ENCODE measurements at places on chromosomes 11 and 22. TPM values are rescaled to one million over a fixed set of nuclear protein-coding genes. Genes with fewer than 3 reads are reported as not detected.

TTLL8 gene
- polyA plus RNA-seq = not detected

APOA4 gene
- polyA plus RNA-seq = 0.05 TPM

DNA sequence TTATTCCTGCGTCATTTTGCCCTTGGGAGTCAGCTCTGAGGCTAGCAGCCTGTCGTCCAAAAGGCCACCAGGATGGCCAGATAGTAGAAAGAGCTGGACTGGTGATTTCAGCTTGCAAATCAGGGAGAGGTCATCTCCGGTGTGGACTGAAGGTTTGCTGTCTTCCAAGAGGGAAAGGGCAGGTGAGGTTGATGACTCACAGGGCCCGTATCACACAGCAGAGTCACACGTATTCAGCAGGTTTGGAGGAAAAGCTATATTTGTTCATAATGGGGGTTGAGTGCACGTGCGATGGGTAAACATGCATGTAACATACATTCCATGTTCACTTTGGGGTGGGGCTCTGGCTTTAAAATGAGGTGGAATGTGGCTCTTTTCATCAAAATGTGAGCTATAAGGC lies 25.6 kb downstream of the MRPL21 start:
- DNase-seq = no peak

FOLR1 gene
- polyA plus RNA-seq = 0.18 TPM

CHRM1 gene
- 0.07 TPM for polyA plus RNA-seq

NAALADL1 gene
- 7.1 TPM for polyA plus RNA-seq

DNA sequence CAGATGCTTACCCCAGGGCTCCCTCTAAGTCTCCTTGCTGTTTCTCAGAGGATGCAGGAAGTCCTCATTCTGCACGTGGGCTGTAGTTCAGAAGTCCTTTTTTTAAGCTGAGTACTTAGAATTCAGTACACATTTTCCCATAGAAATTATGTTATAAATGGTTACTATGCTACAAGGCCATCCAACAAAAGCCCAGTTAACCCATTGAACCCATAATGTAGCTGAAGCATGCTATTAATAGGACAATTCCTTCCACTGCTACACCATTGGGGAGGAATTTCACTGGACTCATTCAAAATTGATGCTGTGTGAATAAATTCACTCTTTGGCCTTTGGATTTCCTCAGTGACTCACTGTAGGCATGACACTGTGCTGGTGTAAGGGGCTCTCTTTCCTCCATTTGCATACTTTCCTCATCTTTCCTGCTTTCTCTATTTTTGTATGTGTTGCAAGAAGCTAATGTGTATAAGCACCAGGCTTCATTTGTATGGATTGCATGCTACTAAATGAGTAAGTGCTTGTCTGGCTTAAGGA lies 148.0 kb downstream of the NTM start:
- DNase-seq = no peak

DNA sequence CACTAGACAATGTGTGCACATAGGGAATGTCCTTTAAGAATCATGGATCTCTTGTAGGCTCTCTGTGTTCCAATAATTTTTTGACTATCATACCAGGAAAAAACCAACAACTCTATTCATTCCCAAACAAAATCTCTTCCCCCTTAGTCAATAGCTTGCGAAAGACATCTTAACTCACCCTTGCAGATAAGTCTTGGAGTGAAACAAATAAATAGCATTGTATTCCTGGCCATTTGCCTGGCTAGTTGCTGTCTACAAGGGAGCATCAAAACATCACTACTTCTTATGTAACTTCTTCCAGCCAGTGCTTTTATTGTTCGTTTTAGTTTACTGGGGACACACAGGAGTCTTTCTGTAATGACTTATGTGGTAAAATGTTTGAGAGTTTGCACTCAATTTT lies 29.4 kb downstream of the SCN3B start:
- no peak for DNase-seq

DNA sequence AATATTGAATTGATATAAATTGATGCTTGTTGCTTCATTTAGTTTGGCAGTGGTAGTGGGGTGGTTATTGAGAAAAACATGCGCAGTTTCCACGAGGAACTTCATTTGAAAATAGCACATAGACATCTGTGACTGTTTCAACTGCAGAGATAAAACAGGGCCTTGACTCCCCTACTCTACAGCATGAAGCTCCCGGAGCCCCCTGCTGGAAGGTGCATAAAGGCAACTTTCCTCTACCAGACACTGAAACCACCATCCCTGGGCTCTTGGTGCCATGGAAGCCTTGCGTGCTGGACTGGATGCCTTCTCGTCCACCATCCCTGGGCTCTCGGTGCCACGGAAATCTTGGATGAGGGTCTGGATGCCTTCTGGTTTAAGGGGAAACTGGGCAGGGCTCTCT lies 195.9 kb downstream of the CSNK2A3 start:
- no peak for DNase-seq

LGALS12 gene
- 7.3 TPM for polyA plus RNA-seq

DNA sequence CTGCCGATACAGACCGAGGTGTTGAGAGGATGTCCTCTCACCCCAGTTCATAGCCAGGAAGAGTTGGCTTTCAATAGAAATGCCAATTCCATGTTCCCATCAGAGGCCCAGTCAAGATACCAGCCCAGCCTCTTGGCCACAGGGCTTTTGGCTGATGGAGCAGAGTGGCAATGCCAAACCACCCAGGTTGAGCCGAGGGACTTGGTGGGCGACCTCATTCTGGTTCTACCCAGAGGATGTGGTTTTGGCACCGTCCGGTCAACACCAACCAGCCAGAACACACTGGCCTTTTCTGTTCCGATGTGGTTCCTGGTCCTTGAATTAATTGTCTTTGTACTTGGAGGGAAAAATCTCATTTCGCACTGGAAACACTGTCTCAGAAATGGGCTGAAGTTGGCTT lies 60.5 kb downstream of the COMMD9 start:
- no peak for DNase-seq

GRCh38 chr22:26894362-26894761 lies 237.0 kb downstream of the MIAT start:
- DNase-seq = no peak

DNA sequence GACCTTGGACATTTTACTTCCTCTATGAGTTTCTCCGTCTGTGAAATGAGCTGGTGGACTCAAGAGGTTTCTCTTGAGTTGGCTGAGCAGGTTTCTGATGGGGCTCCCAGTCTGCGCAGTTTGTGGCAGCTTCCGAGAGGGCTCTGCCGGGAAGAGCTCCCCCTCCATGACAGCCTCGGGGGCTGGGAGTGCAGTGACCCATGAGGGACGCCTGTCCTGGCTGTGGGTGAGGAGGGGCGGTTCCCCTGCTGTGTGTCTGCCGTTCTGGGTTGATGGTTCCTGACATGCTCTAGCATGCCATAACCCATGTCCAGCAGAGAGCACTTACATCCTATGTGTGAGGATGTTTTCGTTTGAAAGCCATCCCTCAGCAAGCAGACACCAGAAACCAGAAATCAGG lies 14.8 kb downstream of the CSF2RB start:
- DNase-seq = no peak

C11orf52 gene
- polyA plus RNA-seq = 4.1 TPM

GRCh38 chr11:128564642-128565245 lies 22.6 kb downstream of the ETS1 start:
- no peak for DNase-seq

PSMC3 gene
- 170 TPM for polyA plus RNA-seq

LUZP2 gene
- 0.02 TPM for polyA plus RNA-seq

RELA gene
- 30.6 TPM for polyA plus RNA-seq

TREH gene
- 1.2 TPM for polyA plus RNA-seq

OR5D16 gene
- not detected for polyA plus RNA-seq

- no peak for DNase-seq
Measured at GRCh38 chr11:102530558-102530957, at the start of gene MMP7. MMP7 (minus strand) TSS chr11:102530747; CDS start chr11:102530700, 47 bp downstream.

FOSL1 gene
- 2.6 TPM for polyA plus RNA-seq

- DNase-seq = no peak
Measured at GRCh38 chr22:22803285-22803853, 84.2 kb upstream of the IGLL5 start.

MARK2 gene
- polyA plus RNA-seq = 20.0 TPM

DNA sequence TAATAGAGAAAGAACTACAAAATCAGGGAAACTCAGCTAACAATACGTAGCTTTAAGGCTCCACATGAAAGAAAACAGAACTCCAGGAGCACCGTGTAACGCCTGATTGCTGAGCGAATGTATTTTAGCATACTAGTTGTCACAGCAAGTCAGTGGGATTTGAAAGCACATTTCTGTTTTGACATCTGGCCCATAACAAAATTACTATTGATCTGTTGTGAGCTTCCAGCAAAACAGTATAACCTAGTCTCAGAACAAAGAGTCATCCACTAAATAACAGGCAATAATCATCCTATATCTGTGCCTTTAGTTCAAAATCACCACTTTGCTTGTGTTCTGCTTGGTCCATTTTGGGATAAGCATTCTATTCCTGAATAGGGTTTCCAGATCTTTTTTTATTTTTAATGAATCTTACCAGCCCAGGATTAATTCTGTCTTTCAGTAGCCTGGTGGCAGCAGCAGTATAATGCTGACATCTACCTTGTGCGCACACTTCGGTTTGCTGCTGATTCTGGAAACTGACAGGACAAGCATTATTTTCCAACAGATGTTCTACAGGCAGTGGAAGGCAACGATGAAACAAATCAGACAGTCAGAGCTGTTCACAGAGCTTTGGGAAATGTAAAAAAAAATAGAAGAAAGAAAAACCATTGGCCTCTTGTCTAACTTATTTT lies 66.2 kb downstream of the CADM1 start:
- no peak for DNase-seq

B4GALNT4 gene
- polyA plus RNA-seq = 2.5 TPM

SLC17A6 gene
- polyA plus RNA-seq = not detected

DNA sequence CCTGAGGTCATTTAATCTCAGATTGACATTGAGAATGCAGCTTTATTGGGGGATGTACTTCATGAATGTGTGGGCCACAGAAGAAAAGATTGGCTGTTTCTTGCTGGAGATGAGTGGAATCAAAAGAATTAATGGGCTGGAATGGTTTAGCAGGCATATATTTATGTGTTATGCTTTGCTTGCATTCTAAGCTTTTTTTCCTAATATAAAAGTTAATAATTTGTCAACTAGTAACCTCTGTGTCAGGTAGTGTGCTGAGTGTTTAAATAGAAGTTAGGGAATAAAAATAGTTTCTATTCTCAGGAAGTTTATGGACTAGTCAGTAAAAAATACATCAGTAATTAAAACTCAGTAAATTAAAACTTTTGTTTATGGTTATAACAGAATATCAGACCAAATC lies 67.4 kb upstream of the PRODH start:
- DNase-seq = no peak

GRCh38 chr11:122192634-122193255 lies 76.7 kb upstream of the BLID start:
- DNase-seq = no peak

DNA sequence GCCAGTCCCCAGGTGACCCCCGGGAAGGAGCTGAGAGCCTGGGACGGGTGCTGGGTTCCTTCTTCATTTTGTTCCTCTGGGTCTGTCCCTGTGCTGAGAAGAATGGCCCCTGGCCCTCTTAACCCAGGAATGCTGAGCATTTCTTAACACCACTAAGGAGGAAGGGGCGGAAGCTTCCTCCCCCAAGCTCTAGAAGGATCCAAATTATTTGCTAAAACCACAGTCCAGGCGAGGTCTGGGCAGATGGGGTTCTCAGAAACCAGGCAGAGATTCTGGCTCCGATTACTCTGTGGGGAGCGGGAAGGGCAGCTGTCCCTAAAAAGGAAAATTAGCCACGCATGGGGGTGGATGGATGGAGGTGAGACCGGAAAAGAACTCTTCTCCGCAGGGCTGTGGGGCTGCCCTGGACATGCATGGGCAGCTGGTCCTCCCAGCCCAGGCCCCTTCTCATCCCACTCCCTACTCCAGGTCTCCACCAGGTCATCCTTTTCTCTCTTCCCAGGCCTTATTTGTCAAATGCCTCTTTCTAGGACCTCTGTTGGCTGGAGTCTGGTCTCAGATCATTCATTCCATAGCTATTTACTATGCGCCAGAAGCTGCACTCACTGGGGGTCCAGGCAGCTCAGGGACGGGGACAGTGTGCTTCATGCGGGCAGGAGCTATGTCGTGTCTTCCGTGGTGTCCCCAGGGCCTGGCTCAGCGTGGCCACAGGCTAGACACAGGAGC lies 45.0 kb upstream of the MYH9 start:
- DNase-seq = no peak

SUSD2 gene
- 6.7 TPM for polyA plus RNA-seq

SERPINH1 gene
- 53.2 TPM for polyA plus RNA-seq

- no peak for DNase-seq
Measured at GRCh38 chr11:78688460-78688859, 113.8 kb upstream of the NARS2 start.

CRACR2B gene
- polyA plus RNA-seq = 42.6 TPM

MRGPRX3 gene
- polyA plus RNA-seq = not detected
